ENCODE measurements at places on chromosomes 3 and 15. TPM values are rescaled to one million over a fixed set of nuclear protein-coding genes. Genes with fewer than 3 reads are reported as not detected.
A peak's percentile ranks its signal among the peaks of the same experiment; 100 is the strongest.

- no peak for DNase-seq
Observed at GRCh38 chr3:128075522-128076482, 23.6 kb downstream of the SEC61A1 start.

- DNase-seq: no peak
Observed at GRCh38 chr15:92466834-92467233, 73.2 kb downstream of the ST8SIA2 start.

- no peak for DNase-seq
Observed at GRCh38 chr3:71310980-71311660, 272.4 kb downstream of the FOXP1 start.

DNA sequence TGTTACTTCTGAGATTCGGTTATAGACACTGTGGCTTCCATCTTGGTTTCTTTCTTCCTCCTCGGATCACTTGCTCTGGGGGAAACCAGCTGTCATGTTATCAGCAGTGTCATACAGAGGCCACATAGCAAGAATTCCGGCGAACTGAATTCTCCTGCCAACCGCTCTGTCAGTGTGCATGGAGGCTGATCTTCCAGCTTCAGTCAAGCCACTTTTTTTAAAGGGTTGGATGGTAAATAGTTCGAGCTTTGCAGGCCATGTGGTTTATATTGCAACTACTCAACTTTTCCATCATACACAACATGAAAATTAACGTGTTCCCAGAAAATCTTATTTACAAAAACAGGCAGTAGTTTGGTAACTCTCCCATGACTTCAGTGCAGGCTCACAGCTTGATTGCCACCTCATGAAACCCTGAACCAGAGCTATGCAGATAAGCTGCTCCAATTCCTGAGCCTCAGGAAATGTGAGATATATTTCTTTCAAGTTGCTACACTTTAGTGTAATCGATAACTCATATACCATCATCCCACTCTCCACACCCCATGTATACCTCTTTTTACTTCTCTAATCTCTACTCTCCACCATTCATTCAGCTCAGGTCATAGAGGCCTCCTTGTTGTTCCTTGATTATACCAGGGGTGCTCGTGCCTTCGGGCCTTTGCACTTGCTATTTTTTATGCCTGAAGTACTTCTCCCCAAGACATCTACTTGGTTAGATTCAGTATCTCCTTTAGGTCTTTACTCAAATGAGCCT is 7.2 kb downstream of the RPL22L1 start:
- DNase-seq: no peak

- DNase-seq: no peak
Observed at GRCh38 chr15:69380726-69381105, 33.4 kb upstream of the KIF23 start.

GRCh38 chr15:33169625-33170024 is 24.9 kb downstream of the FMN1 start:
- DNase-seq: no peak

DNA sequence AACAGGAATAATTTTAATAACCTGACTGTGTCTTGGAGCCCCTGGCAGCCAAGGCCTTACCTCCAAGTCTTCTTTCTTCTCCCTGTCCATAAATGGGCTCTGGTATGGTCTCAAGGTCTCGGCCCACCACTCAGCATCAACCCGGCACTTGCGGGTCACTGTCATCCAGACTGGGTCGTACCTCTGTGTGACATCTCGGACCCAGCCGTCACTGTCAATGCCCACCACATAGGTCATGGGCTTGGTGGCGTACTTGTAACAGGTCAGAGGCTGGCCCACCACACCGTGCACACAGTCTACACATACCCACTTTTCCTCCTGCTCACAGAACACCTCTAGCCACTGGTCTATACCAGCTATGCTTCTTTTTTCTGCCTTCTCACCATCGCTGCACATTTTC is 20.4 kb downstream of the XPC start:
- DNase-seq: peak; percentile 74

GRCh38 chr3:31802981-31803740 is 177.9 kb downstream of the OSBPL10 start:
- DNase-seq: no peak

GRCh38 chr15:34365091-34365825 is 1.7 kb downstream of the LPCAT4 start:
- no peak for DNase-seq

GRCh38 chr3:141881702-141882101 is 5.3 kb downstream of the ATP1B3 start:
- no peak for DNase-seq

DNA sequence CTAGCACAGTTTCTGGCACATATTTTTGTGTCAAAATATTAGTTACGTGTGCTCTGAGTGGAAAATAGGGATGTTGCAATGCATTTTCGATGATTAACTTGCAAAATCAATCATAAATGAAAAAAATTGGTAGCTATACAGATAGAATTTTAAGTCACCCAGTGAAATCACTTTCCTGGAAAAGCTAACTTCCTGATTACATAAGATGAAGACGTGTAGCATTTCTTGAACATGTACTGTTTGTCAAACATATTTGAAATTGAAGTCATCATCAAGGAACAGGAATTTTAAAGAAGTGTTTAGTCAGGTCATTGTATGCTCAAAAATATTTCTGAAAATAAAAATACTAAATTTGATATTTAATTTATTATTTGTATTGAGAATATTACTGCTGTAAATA is 977.7 kb downstream of the PLOD2 start:
- no peak for DNase-seq

DNA sequence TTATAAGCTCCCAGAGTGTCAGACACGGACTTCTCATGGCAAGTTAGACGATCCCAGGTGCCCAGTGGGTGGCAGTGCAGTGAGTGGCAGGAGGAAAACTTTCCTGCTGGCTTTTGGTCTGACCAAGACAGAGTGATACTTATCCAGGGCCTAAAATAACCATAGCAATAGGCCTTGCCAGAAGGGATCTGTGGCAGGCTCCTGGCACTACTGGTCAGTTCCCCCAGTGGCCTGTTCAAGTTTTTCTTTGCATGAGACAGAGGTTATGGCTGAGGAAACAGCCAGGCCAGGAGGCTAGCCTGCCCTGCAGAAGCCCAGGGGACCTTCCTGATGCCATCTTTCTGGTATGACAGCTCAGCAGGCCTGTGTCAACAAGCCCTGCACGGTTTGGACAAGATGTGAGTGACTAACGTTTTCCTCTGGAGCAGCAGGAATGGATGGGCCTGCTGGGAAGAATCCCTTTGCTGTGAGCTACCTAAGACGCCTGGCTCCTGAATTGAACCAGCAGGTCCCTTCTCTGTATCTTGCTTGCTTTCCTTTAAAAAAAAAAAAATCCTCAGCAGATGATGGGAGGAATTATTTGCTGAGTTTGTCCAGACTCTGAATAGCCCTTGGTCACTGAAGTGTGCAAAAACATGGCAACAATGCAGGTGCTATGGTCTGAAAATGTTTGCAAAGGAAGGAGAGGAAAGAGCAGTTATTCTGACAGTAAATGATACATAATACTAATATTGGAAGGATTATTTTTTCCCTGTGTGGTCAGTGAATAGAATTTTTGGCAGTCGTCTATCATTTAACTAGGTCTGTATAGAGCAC is 18.0 kb downstream of the SCG5 start:
- no peak for DNase-seq

- no peak for DNase-seq
Observed at GRCh38 chr3:44906997-44907396, 32.6 kb downstream of the TGM4 start.

DNA sequence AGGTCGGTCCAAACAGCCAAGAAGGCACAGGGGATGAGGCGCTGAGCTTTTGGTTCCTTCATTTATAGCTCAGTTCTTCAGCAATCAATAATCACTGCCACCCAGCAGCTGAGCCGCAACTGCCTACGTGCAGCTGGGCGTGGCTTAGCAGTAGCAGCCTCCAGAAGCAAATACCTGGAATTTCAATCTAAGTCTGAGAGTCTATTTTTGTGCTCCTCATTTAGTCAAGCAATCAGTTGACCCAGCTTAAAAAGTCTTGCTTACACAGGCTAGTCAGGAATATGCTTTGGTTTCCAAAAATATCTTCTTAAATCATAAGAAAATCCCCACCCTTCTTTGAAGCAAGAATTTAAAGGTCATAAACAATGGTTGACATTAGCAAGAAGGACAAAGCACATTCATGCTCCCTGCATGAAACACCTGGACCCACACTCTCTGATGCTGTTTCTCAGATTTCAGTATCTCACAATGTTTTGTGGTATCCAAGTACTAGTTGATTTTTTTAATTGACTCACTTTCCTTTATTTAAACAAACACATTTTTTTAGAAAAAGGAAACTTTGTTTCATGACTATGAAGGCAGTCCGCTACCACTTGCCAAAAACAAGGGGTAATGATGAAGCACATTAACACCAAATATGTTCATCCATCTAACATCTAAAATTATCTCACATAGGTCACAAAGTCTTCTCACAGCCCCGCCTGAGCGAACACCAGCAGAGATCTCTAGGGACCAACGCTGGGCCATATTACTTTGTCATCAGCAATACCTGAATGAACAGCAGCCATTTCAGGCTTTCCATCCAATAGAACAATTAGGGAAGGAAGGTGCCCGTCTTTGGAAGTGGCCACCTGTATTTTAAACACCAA is 106.1 kb downstream of the OXNAD1 start:
- no peak for DNase-seq

GRCh38 chr3:129553171-129553570 is 10.2 kb downstream of the H1-8 start:
- DNase-seq: no peak

- DNase-seq: no peak
Observed at GRCh38 chr3:126526668-126527005, 2.7 kb downstream of the CHST13 start.

DNA sequence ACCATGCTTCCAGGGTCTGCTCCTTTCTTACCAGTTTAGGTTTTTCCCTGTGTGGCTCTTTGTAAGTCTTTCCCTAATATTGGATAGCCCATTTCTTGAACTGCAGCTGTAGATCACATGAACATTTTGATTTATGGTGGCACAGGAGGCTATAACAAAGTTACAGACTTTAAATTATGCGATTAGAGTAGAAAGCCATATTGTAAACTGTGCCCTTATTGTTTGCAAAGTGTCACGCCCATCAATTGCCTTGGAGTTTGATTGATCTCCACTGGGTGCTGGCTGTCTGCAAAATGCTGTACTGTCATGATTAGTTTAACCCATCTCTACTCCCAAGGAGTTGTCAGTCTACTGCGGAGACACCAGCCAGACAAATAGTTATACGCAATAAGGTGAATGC is 110.3 kb downstream of the CACNA2D3 start:
- no peak for DNase-seq

DNA sequence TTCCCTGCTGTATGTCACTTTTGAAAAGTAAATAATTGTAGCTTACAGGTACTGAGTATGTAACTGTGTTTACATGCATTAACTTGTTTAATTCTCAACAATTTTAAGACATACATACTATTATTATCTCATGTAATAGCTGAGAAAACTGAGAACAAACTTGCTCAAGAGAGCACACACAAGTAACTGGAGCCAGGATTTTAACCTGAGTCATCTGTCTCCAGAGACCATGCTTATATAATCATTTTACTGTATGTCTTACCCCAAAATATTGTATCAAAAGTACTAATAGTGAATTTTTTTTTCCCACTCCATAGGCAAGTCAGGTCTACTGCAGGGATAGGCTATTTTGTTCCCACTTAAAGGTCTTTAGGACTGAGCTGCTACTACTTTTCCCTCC is 95.4 kb downstream of the FEZF2 start:
- DNase-seq: no peak

DNA sequence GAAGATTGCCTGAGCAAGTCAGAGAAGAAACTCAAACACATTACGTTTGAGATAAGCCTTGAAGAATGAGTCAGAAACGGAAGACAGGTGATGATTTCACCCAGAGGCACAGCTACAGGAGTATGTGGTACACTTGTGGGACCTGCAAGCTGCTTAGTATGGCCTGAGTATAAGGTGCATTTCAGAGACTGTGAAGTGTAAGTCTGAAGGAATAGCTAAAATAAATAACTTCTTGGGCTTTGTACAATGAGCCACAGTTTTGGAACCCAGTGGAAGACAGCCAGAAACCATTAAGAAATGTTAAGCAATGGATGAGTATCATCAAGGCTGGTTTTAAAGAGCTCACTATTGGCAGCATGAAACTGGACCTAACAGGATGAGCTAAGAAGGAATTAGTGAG is 826.2 kb downstream of the ROBO1 start:
- DNase-seq: no peak

GRCh38 chr15:82136120-82136519 is 90.3 kb upstream of the MEX3B start:
- DNase-seq: no peak

- no peak for DNase-seq
Observed at GRCh38 chr15:76056931-76057330, 2.9 kb upstream of the TMEM266 start.

GRCh38 chr15:25579127-25579526 is 140.3 kb upstream of the UBE3A start:
- DNase-seq: no peak

The SPATA12 gene
- total RNA-seq: not detected

The SIDT1 gene
- 44.0 TPM for total RNA-seq

The CCDC39 gene
- not detected for total RNA-seq

The SLCO2A1 gene
- 40.3 TPM for total RNA-seq

The INSYN1 gene
- 5.6 TPM for total RNA-seq

The ARHGEF26 gene
- 29.2 TPM for total RNA-seq

The IL20RB gene
- total RNA-seq: 67.3 TPM

The GRK7 gene
- total RNA-seq: 0.98 TPM

The STRC gene
- total RNA-seq: 0.74 TPM

The RHCG gene
- 1,938 TPM for total RNA-seq

The PLXNB1 gene
- 257 TPM for total RNA-seq

The FGF7 gene
- 137 TPM for total RNA-seq

The A4GNT gene
- total RNA-seq: not detected

The EMC7 gene
- total RNA-seq: 31.4 TPM

The SLC2A2 gene
- total RNA-seq: not detected

Data from vagina (tissue), 2 donors.